ENCODE measurements at places on chromosomes 16 and 17.
A peak's percentile ranks its signal among the peaks of the same experiment; 100 is the strongest.

DNA sequence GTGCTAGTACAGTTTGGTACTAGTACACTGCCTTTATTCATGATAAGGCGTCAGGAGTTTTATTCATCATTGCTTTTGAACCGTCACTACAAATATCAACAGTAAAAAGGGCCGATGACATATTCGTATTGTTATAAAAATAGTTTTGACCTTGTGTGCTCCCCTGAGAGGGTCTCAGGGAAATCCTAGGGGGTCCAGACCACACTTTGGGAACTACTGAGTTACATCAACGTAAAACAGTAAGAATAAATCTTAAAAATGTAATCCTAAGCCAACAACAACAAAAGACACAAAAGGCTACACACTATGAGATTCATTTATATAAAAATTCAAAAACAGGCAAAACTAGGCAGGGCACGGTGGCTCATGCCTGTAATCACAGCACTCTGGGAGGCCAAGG, 11.2 kb downstream of the MYH10 start:
- no peak for DNase-seq

GRCh38 chr16:4660454-4661007, 32.8 kb upstream of the NUDT16L1 start:
- DNase-seq = no peak

GRCh38 chr16:3183445-3184139, 4.4 kb upstream of the OR1F1 start:
- DNase-seq = no peak

- no peak for DNase-seq
Observed at GRCh38 chr17:4453812-4454591, 20.3 kb downstream of the SPNS3 start.

- no peak for DNase-seq
Observed at GRCh38 chr16:86578611-86579267, 390 bp downstream of the FOXL1 start.

GRCh38 chr16:84808826-84809225, 11.0 kb upstream of the CRISPLD2 start:
- no peak for DNase-seq

GRCh38 chr16:31215287-31216162, 1.4 kb downstream of the PYDC1 start:
- peak; percentile 83 for DNase-seq

DNA sequence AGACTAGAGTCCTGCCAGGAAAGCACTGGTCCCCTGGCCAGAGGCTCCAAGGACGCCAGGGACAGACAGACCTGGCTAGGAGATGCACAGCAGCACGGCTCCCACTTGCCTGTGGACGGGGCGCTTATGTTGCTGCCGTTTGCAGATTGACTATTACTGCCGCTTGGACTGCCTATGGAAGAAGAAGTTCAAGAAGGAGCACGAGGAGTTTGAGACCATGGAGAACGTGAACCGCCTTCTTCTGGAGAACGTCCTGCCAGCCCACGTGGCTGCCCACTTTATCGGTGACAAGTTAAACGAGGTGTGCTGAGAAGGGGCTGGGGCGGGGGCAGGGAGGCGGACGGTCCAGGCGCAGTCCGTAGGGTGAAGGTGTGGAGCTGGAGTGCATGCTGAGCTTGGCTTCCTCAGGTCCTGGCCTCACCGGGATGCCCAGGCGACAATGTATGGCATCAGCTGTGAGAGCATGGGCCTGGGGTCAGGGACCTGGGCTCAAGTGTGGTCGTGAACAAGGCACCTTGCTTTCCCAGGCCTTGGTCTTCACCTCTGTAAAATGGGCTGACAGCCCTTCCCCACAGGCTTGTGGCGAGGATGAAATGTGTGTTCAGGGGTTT, 45.6 kb downstream of the ADCY7 start:
- DNase-seq = no peak

DNA sequence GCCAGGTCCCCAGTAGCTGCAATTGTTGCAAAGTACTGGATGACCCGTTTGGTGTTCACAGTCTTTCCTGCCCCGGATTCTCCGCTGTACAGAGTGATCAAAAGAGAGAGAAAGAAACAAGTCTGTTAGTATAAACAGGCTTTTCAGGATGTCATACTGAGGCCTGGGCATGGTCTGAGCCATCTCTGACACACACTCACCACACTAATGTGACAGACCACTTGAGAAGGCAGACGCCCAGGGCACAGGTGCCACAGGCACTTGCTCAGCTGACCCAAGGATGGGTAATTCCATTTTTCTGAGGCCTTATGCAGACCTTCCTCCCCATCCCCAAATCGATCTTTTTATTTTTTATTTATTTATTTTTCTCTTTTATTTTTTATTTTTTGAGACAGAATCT, 7.5 kb downstream of the MYH3 start:
- no peak for DNase-seq

DNA sequence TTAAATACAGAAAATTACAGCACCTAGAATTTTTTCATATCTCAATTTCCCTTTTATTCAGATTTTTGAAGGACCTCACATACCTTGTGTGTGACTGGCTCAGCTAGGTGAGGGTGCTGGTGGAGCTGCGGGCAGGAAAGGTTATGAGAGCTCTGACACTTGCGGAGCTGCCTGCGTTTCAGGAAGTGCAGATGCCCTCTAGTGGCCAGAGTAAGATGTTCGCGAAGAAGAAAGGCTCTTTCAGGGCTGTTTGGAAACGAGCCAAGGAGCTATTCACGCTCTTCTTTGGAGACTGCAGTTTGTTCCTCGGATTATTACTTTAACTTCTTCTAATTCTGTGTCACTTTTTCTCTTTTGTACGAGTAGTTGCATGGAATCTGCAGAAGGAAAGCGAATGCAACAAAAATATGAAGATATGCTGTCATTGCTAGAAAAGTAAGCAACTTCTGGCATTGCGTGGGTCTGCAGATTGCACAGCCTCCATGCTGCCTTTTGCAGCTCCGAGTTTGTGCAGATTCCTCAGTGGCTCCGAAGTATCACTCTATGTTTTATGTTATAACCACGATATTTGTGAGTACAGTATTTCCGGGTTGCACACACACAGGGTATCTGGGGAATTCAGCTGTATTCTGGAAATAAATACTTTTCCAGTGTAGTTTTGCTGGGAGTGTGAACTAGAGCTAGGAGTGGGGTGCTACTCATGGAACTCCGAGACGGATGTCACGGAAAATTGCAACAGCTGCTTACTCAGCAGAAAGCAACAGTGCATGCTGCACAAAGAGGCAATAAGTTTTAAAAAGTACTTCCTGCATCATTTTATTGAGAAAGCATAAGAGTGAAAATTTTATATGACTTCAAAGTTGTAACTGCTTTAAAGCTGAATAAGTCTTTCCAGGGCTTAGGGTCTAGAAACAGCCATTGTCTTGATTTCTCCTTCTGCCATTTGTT, 46.3 kb downstream of the DNAH9 start:
- peak; percentile 54 for DNase-seq

- DNase-seq = no peak
Observed at GRCh38 chr16:67181346-67181745, 2.4 kb downstream of the MATCAP1 start.

- DNase-seq = no peak
Observed at GRCh38 chr17:78127888-78128550, 536 bp downstream of the TMC6 start.

DNA sequence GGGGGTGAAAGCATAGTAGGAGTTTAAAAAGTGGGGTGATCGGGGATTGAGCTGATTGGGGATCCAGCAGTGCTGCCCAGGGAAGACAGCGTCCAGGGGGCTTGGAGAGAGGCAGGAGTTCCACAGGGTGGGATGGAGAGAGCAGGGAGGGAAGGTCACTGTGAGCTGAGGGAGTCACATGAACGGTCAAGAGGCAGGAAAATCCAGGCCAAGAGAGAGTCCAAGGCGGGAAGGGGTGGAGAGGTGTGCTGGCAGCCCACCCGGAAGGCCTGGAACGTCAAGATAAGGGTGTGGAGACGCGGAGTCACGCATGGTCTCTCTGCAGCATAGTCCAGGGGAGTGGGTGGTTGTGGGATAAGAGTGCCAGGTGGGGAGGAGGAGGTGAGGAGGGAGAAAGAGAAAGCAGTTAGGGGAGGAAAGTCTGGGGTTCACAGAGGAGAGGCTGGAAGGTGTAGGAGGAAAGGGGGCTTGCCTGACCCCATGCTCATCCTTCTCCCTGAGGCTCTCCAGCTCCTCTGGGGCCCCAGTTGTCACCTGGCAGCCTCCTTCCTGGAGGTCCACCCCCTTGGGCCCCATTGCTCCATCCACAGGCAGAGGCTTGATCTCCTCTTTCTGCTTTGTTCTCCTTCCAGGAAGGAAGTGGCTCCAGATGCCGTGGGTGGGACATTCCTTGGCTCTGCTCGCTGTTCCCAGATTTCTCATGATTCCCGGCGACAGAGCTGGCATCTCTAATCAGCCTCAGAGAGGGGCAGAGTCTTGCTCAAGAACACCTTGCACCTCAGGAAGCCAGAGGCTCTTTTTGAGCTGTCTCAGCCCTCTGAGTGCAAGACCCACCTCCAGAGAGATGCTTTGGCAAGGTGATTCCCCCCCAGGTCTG, 28.7 kb downstream of the CCR7 start:
- no peak for DNase-seq

DNA sequence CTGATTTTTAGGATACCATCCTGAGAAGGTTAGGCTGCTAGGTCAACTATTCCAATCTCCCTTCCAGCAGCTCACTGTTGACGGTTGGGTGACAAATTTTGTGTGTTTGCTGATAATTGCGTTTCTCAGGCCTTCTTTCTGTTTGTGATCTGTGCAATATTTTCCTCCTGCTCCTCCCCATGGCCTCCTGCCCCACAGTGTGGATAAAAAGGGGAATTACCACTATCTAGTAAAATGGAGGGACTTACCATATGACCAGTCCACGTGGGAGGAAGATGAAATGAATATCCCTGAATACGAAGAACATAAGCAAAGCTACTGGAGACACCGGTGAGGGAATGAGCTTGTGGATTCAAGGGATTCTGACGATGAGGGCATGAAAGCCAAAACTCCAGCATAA, 9.2 kb downstream of the CHD3 start:
- peak; percentile 53 for DNase-seq

DNA sequence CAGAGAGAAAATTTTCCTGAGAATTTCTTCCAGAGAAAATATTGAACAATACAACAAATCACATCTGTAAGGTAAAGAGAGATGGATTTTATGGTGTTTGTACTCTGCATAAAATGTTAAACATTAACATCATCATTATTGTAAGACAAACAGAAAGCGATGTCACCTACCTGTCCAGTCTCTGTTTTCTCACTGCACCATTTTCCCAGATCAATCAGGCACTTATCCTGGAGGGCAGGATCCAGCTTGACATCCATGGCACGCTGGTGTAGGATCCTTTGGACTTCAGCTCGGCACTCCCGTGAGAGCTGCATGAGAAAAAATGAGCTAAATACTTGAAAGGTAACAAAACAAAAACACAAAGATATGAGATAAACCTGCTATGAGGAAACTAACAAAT, 55.9 kb upstream of the CLEC18B start:
- no peak for DNase-seq

DNA sequence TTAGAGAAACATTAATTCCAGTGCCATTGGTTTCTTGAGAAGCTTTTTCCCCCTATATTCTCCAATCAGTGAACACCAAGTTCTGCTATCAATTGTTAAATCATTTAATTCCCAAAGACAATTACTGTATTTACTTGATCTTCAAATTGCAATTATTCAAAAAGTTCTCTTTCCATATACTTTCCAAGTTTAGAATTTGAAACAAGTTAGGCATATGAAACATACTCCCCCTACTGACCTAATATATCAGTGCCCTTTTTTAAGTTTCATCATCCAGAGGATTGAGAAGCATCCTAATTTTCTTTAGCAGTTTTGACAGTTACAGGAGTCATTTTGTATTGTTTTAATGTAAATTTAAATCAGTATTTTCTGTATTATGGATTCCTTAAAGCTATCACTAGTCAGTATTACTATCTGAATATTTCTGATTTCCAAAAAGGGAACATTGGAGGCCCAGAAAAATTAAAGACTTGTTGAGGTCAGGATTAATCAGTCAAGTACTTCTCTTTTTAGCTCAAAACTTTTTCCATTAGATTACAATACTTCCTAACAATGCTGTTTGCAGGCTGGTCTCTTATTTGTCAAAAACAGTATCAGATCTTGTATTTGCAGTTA, 16.3 kb downstream of the MEIOC start:
- peak; percentile 10 for DNase-seq

- no peak for DNase-seq
Observed at GRCh38 chr17:65626451-65626850, 65.0 kb upstream of the AXIN2 start.

- DNase-seq = no peak
Observed at GRCh38 chr17:80166446-80166845, 3.4 kb upstream of the CARD14 start.

DNA sequence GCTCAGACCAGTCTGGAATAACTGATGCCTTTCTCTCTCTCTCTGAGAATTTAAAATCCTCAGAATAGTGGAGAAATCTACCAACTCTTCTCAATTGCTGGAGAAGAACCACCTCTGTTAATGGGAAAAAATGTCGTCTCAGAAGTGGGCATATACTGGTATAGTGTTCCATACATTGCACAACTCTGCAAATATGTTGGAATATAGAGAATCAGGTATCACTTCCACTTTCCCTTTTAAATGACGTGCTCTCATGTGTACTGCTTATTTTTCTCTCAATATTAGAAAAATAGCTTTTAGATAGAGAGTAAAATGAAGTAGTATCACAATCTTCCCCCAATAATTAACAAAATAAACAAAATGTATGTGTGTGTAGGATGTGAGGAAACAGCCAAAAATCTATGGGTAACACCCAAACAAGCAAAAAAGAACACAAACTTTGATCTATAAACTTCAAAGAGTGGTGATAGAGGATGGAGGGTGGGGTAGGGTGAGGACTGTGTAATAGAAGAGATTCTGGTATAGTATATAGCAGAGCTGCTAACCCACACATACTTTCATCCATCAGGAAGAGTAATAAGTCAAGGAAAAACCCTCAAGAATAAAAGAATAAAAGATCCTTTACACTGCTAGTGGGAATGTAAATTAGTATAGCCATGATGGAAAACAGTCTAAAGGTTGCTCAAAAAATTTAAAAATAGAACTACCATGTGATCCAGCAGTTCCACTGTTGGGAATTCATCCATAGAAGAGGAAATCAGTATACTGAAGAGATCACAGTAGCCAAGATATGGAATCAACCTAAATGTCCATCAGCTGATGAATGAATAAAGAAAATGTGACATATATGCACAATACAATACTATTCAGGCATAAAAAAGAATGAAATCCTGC, 46.9 kb downstream of the NFATC3 start:
- no peak for DNase-seq

DNA sequence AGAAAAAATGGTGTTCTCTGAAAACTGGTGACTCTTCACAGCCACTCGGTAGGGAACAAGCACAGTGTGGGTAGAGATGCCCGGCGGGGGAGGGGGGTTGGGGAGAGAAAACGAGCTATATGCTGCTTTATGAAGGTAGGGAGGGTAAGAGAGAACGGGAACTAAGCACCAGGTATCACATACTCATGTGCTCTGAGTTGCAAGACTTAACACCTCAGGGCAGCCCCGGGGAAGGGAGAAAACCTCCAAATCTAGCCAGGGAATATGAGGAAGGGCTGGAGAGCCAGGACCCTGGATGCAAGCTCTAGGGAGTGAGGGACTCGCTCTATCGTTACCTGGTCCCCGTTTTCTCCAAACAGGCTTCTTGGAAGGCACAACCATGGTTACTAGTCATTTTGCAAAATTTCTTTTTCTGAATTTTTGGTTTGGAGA, 35.3 kb downstream of the HIC1 start:
- DNase-seq = no peak

GRCh38 chr17:72603420-72604242, 482.8 kb downstream of the SOX9 start:
- DNase-seq = no peak
